H9 (cell line): ENCODE measurements at places on chromosomes 4 and X. TPM values are rescaled to one million over a fixed set of nuclear protein-coding genes. Genes with fewer than 3 reads are reported as not detected.

The HCFC1 gene
- 137 and 144 TPM in 2 replicates for total RNA-seq

The CLNK gene
- total RNA-seq = not detected in 2 replicates

DNA sequence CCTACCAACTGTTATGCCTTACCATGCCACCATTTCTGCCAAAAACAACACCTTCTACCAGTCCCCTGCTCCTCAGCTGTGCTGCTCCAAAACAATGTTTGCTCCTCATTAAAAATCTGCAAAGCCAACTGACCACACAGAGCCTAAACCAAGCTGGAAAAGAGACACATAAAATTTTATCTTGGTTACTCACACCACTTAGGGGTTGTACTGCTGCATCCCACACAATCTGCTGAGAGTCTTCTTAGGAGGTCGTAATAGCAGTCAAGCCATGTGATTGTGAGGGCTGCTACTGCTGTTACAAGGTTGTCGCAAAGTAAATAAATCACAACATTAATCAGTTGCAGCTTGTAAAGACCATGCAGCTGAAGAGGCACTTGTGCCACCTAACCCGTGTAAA, 607.4 kb upstream of the FAM241A start:
- H3K4me1 ChIP-seq = peaks cover 3% of the 10 kb centered on the region; the same call in 1 of the 2 replicates
- H3K4me3 ChIP-seq = no peak overlapping the region
- H3K27ac ChIP-seq = no peak overlapping the region
- no peaks in the 10 kb centered on the region for H3K27me3 ChIP-seq
- H3K36me3 ChIP-seq = no peaks in the 10 kb centered on the region

GRCh38 chr4:5683566-5683965, 24.8 kb downstream of the EVC2 start:
- H3K4me1 ChIP-seq = no peaks in the 10 kb centered on the region
- H3K27ac ChIP-seq = no peak overlapping the region
- DNase-seq = no peak
- H3K27me3 ChIP-seq = no peaks in the 10 kb centered on the region

DNA sequence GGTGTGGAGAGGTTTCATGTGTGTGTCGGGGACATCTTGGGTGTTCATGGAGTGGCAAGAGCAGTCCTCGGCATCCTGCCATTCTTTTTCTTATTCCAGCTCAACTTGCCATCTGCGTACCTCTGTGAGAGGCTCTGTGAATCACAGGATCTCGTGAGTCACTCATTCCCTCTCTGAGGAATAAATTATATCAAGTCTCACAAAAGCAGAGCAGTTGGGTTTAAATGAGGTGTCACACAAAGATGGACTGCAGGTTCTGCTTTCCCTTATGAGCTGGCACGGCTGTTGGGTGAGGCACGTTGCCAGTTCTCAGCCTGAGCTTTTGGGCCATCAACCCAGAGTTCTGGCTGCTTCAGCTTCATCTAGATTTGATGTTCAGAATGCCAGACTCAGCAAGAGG, 6.8 kb upstream of the OCIAD2 start:
- H3K4me3 ChIP-seq = no peak overlapping the region
- H3K36me3 ChIP-seq = no peaks in the 10 kb centered on the region
